ENCODE measurements at places on chromosomes 11 and 22.

- DNase-seq = no peak
Observed at GRCh38 chr11:111447112-111447471, 65.1 kb downstream of the BTG4 start.

GRCh38 chr11:45182902-45183301, 36.5 kb downstream of the PRDM11 start:
- peak; percentile 36 for DNase-seq

DNA sequence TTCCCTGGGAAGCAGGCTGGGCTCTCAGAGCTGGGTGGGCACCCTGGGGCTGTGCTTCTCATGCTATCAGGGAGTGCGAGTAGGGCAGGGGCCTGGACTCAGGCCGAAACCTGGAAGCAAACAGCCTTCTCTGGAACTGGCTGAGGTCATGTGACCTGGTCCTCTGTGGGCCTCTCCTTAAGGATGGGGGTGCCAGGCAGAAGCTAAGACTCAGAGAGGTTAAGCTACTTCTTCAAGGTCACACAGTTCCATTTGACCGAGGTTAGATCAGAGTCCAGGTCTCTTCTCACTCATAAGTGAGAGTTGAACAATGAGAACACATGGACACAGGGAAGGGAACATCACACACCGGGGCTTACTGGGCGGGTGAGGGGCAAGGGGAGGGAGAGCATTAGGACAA, 7.4 kb downstream of the FADS3 start:
- no peak for DNase-seq

DNA sequence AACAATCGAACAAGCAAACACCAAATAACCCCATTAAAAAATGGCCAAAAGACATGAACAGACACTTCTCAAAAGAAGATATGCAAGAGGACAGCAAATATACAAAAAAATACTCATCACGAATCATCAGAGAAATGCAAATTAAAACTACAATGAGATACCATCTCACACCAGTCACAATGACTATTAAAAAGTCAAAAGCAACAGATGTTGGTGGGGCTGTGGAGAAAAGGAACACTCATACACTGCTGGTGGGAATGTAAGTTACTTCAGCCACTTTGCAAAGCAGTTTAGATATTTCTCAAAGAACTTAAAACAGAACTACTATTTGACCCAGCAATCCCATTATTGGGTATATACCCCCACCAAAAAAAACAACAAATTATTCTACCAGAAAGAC, 51.3 kb upstream of the FLI1 start:
- DNase-seq = no peak

DNA sequence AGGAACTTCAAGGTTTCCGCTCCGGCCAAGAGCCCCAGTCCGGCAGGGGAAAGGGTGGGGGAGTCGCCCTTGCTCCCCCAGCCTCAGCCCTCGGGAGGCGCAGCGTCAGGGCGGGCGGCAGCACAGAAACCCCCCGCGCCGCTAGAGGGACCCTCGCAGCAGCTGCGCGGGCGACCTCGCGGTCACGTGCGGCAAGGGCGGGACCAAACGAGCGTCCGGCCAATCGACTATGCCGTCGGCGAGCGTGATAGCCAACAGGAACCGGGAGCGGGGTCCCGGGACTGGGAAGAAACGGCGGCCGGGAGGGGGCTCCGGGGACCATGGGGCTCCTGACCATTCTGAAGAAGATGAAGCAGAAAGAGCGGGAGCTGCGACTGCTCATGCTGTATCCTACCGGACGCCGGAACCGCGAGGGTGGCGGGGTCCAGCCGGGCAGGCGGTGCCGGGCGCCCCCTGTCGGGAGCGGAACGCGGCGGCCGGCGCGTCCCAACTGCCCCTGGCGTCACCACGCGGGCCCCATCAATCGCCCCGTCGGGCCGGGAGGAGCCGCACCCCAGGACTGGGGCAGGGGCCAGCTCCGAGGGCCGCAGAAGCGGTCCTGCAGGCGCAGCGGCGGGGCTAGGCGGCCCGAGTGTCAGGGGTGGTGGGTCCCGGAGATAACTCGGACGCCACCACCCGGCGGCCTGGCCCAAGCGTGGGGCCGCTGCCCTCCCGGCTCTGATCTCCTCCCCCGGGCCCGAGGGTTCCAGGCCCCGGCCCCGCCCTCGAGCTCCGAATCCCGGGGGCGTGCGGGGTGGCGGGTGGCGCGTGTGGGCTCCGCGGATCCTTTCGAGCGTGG, at the start of gene ARL2:
Gene ARL2, plus strand, starts transcription at position 273 of the 838 bp plus-strand sequence. Its CDS starts 48 bp downstream, at position 321.
- peak; percentile 97 for DNase-seq

DNA sequence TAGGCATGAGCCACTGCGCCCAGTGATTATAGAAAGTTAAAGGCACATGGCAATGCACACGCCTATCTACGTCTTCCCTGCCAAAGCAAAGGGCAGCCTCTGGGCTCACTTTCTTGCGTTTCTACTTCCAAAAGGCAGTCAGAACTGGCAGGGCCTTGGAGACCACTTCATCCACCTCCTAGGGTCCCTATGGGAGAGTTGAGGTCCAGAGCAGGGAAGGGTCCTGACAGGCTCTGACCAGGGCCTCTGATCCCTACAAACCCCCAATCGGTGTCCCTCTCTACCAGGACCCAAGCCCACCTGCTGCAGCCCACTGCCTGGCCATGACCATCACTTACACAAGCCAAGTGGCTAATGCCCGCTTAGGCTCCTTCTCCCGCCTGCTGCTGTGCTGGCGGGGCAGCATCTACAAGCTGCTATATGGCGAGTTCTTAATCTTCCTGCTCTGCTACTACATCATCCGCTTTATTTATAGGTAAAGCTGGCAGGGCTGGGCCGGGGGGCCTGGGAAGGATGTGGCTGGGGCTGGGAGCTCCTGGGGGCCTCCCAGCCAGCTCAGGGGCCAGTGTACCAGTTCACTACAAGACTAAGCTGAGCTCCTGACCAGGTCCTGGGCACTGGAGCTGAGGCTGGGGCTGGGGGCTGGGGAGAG, 1.5 kb downstream of the BEST1 start:
- DNase-seq = no peak

- DNase-seq = peak; percentile 84
Observed at GRCh38 chr22:26892166-26893041, 235.0 kb downstream of the MIAT start.

DNA sequence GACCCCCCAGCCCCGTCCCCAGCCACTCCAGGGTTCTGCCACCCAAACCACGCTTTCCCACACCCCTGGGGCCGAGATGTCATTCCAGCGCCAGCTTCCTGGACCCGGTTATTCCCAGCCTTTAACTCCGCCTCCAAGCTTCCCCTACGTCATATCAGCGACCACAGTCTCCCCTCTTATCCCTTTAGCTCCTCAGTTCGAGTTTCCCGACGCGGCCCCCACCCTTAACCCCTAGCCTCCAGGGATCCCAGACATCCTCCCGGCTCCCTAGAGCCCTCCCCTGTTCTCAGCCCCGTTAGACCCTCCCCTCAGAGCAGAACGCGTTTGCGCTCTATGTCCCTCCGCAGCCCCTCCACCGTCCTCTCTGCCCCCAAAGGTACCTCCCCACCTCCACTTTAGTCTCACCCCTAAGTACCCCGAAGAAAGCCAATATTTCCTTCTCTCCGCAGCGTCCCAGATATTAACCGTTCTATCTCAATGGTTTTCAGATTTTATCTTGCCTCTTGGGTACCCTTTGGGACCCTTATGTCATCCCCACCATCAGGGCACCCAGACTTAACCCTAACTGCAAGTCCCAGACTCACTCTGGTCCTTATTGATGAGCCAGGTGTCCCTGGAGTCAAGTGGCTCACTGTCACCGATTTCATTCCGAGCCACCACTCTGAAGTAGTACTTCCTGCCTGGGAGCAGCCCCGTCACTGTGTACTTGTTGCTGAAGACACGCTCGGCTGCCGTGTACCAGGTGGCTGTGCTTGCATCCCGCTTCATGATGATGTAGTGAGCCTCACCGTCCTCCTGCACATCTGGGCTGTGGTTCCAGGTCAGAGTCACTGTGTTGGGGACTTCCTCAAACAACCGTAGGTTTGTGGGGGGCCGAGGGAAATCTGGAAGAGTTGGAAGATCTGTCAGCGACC, 8.0 kb downstream of the TMEM86A start:
- peak; percentile 52 for DNase-seq

- DNase-seq = peak; percentile 61
Observed at GRCh38 chr11:68010090-68011041, at the start of gene ALDH3B1. ALDH3B1 (plus strand) TSS chr11:68010327; CDS start chr11:68015298, 4,971 bp downstream.

GRCh38 chr11:80362563-80363340, 921.9 kb upstream of the TENM4 start:
- DNase-seq = no peak

- DNase-seq = no peak
Observed at GRCh38 chr11:128916037-128916572, 24.9 kb downstream of the KCNJ5 start.

GRCh38 chr22:33162196-33162595, 104.0 kb upstream of the SYN3 start:
- DNase-seq = no peak

DNA sequence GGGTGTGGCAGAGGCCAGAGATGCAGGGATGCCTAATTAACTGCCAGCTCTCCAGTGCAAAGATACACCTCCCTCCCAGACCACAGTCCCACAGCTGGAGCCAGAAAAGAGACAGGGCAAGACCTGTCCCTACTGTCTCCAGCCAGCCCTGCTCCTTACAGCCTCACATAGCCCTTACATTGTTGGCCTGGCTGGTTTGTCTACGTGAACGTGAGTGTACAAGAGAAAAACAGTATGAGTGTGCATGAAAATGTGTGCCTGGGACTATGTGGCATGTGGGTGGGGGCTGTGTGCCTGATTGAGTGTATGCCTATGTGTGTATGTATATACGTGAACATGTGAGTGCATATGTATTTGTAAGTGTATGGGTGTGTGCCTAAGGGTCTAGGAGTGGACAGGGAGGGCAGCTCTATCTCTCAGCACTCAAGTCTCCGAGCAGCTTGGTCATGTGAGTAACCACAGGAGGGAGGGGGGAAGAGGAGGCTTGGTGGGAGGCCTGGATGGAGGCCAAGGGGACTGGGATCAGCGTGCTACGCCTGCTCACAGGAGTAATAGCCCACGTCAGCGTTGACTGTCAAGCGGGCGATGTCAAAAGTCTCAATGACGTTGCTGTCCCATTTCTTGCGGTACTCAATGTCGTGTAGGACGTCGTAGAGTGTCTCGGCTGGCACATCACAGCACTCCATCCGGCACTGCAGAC, 6.6 kb upstream of the ARAP1 start:
- peak; percentile 78 for DNase-seq

All from NCI-H69 (cell line).